Uterus (tissue), 4 donors: ENCODE measurements at places on chromosomes 16 and 17. TPM values are rescaled to one million over a fixed set of nuclear protein-coding genes. Genes with fewer than 3 reads are reported as not detected.

DNA sequence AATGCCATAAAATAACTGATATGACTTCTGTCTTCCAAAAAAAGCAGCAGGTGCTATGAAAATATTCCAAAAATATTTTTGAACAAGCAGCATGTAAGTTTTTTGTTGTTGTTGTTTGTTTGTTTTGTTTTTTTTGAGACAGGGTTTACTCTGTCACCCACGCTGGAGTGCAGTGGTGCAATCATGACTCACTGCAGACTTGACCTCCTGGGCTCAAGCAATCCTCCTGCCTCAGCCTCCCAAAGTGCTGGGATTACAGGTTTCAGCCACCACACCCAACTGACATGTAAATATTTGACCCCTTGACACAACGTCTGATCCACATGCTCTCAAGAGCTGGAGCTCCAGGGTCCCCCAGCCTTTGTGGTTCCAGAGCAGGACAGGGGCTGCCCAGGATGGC lies 98.4 kb downstream of the LITAF start:
- no peaks in the 10 kb centered on the region for H3K36me3 ChIP-seq
- DNase-seq = no peak
- H3K4me1 ChIP-seq = no peaks in the 10 kb centered on the region
- no peak overlapping the region for H3K27ac ChIP-seq
- no peaks in the 10 kb centered on the region for H3K27me3 ChIP-seq

Gene HSD17B1
- total RNA-seq = 3.1 TPM

DNA sequence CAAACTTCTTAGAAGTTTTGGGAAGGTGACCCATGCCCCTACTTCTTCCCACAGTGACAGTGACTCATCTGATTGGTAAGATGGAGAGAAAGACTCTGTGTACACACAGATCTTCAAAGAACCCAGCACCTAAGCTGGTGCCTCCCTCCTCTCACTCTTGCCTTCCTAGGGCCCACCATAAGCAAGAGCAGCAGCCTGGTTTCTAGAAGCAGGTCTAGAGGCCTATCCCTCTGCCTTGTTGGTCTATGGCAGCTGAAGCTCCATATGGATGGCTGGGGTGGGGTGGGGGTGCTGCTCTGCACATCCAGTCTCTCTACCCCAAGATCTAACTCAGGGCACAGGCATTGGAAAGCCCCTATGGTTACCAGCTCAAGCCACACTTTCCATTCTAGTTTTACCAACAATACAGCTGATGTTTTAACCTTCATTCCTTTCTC lies 47.5 kb downstream of the STAT3 start:
- no peak overlapping the region for H3K27ac ChIP-seq
- DNase-seq = no peak
- no peaks in the 10 kb centered on the region for H3K36me3 ChIP-seq
- no peaks in the 10 kb centered on the region for H3K4me1 ChIP-seq

GRCh38 chr17:82128287-82128686 lies 30.3 kb upstream of the FASN start:
- no peaks in the 10 kb centered on the region for H3K27me3 ChIP-seq
- no peak for DNase-seq
- H3K36me3 ChIP-seq = no peaks in the 10 kb centered on the region
- no peak overlapping the region for H3K4me3 ChIP-seq
- H3K27ac ChIP-seq = no peak overlapping the region

- H3K27me3 ChIP-seq = no peaks in the 10 kb centered on the region
- H3K4me1 ChIP-seq = no peaks in the 10 kb centered on the region
- no peak overlapping the region for H3K4me3 ChIP-seq
Measured at GRCh38 chr16:66199189-66199588, 167.3 kb upstream of the CDH5 start.

Gene TBC1D26
- not detected for total RNA-seq
